Dermis microvascular lymphatic vessel endothelial cell (primary cell): ENCODE measurements at places on chromosomes 12 and 14.

DNA sequence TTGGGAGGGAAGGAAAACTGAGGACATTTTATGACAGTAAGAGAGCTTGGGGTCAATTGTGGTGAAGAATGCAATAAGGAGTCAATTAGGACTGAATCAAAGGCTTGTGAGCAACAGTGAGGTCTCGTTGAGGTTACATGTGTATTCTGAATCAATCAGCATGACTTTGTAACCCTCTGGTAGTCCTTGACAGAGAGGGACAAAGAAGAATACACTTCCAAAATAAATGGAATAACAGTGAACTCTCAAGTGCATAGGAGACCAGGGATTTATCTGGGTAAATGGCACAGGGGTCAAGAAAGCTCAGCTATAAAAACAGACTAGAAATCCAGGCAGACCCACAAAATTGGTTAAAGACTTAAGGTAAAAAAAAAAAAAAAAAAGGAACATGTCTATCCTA, 85.1 kb upstream of the NAV3 start:
- DNase-seq, result no peak

GRCh38 chr12:9163392-9163791, 44.8 kb downstream of the PZP start:
- DNase-seq, result peak; percentile 91

- no peak for DNase-seq
These were observed 62.3 kb upstream of the DDX11 start for GRCh38 chr12:31011336-31011735.

GRCh38 chr12:57280211-57281062, 29.4 kb upstream of the STAC3 start:
- peak; percentile 88 for DNase-seq

DNA sequence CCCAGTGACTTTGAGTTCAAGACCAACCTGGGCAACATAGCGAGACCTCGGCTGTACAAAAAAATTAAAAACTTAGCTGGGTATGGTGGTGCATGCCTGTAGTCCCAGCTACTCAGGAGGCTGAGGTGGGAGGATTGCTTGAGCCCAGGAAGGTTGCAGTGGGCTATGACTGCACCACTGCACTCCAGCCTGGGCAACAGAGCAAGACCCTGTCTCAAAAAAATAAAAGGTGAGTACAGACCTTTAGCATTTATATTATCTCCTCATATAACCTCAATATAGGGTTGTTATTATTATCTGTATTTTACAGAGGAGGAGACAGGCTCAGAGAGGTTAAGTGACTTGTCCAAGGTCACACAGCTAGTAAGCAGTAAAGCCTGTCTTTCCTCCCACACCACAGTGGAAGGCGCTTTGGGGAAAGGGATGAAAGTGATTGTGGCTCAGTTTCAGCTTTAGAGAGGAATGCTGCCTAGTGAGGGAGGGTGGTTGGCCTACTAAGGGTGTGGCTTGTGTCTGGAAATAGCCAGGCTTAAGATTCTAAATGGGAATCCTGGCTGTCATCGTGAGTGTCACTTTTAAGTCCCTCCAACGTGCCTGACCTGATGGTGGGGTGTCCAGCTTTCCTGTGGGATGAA, 7.2 kb downstream of the TPCN1 start:
- DNase-seq, result no peak

DNA sequence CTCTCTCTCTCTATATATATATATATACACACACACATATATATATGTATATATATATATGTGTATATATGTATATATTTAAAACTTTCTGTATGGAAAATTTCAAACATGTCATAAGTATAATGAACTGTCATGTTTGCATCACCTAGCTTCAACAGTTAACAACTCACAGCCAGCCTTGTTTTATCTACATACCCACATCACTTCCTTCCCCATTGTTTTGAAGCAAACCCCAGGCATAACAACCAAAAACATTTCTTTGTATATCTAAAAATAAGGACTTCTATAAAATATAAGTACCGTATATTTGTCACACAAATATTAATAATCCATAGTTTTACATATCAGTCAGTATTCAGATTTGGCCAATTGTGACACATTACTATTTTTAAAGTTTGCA, 57.4 kb downstream of the PAPOLA start:
- peak; percentile 70 for DNase-seq
